ENCODE measurements at places on chromosomes 11 and 22. TPM values are rescaled to one million over a fixed set of nuclear protein-coding genes. Genes with fewer than 3 reads are reported as not detected.

Gene PGGHG
- total RNA-seq, result 2.5 TPM

Gene KIRREL3
- total RNA-seq, result under 0.01 TPM

Gene ZNRF3
- total RNA-seq, result 6.8 TPM

Gene CABP2
- not detected for total RNA-seq

Data from mammary epithelial cell (primary cell).